ENCODE measurements at places on chromosomes 1 and 21.
A peak's percentile ranks its signal among the peaks of the same experiment; 100 is the strongest.

GRCh38 chr1:38191461-38191860 lies 144.9 kb upstream of the POU3F1 start:
- DNase-seq: no peak

DNA sequence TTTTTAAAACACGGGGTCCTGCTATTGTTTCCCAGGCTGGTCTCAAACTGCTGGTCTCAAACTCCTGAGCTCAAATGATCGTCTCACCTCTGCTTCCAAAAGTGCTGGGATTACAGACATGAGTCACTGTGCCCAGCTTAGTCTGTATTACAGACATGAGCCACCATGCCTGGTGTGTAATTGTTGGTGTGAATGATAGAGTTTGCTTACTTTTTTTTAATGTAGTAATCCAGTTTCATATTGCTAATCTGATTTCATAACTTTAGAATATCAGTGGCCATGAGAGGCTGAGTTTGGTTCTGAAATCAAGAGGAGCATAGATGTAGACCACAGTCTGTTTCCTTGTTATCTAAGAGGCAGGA lies 3.4 kb downstream of the EPB41 start:
- no peak for DNase-seq

DNA sequence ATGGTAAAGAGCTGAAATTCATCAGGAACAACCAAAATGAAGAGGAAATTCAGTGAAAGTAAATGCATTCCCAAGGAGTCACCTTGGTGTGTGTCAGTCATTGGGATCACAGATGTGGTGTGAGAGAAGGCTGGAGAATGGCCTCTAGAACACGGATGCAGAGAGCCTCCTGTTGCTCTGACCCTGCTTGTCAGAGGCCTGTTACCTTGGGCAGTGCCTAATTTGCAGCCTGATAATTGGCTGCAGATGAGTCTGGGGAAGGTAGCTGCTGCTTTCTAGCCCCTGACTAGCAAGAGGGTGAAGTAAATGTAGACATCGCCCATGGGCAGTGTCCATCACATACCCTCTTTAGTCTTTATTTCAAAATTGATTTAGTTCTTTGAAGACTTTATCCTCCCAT lies 3.3 kb downstream of the GCSAML start:
- no peak for DNase-seq

GRCh38 chr21:42861311-42861847 lies 18.0 kb downstream of the WDR4 start:
- DNase-seq: no peak

GRCh38 chr1:9145021-9145668 lies 16.2 kb upstream of the GPR157 start:
- DNase-seq: peak; percentile 46

DNA sequence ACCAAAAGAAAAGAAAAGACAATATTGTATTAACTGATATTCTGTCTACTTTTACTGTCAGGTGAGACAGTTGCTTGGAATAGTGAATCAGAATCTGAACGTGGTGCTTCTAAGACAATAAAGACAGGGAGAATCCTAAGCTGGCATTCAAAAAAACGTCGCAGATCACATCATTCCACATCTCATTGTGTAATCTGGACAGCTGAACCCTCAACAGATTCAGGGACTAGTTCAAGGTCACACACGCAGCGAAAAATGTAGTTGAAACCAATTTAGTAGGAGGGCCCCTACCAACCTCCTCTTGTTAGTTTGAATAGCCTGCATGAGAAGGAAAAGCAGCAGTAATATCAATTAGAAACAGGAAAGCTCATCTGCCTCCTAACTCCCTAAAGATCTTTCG lies 46.4 kb upstream of the KRTAP19-8 start:
- DNase-seq: no peak

DNA sequence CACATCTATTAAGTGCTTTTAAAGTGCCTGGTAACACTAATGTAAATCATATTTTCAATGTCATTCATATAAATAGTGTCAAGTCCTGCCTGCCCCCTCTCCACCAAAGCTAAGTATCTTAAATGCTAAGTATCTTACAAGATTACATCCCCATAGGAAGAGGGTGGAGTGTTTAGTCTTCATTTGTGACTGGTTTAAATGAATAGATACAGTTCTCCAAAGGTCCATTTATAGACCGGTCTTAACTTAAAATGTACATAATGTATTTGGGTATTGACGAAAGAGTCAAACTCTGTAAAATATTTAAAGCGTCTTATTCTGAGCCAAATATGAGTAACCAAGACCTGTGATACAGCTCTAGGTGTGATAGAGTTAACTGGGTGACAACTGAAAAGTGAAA lies 60.2 kb downstream of the POU2F1 start:
- no peak for DNase-seq

- DNase-seq: no peak
Observed at GRCh38 chr1:116001739-116002487, 25.6 kb downstream of the SLC22A15 start.

DNA sequence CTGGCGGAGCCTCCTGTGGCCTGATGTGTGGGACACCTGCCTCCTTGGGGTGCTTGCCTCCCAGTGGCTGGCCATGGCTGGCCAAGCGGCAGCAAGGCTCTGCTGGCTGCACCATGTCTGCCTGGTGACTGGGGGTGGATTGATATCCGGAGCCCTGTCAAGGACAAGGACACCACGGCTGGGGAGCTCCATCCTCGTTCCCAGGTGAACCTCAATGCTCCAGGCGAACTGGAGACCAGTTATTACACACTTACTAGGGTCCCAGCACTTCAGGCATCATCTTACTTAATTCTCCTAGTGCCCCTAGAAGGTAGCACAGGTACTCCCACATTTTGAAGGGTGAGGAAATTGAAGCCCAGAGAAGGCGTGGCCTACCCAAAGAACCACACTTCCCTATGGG lies 15.2 kb downstream of the SPATA21 start:
- DNase-seq: no peak
